CD8-positive, alpha-beta T cell (primary cell): ENCODE measurements at places on chromosomes 1 and 21.

- DNase-seq = no peak
Observed at GRCh38 chr21:36097427-36098181, 27.8 kb downstream of the CBR1 start.

GRCh38 chr1:152034324-152034653 is 2.5 kb downstream of the S100A11 start:
- DNase-seq = no peak

- DNase-seq = peak; percentile 23
Observed at GRCh38 chr1:235366286-235366685, 941 bp upstream of the TBCE start.

DNA sequence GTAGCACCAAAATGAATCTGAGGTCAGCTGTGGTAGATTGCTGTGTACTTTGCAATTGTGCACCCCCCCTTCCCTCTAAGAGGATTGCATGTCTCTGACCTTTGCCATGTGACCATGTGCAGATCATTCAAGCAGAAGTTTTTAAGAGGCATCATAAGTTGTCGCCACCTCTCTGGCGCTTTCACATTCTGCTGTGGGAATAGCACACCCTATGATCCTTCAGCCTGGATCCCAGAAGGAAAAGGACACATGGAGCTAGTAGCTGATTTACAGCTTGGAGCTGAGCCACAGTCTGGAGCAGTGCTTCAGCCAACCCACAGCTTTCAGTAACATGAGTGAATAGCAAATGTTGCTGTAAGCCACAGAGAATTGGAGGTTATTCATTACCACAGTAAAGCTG is 158.5 kb downstream of the TSEN15 start:
- no peak for DNase-seq
